ENCODE measurements at places on chromosomes 1 and 21.

- no peak for DNase-seq
Observed at GRCh38 chr21:15003463-15004135, 61.2 kb downstream of the NRIP1 start.

- no peak for DNase-seq
Observed at GRCh38 chr21:46100426-46100825, 2.5 kb downstream of the COL6A2 start.

DNA sequence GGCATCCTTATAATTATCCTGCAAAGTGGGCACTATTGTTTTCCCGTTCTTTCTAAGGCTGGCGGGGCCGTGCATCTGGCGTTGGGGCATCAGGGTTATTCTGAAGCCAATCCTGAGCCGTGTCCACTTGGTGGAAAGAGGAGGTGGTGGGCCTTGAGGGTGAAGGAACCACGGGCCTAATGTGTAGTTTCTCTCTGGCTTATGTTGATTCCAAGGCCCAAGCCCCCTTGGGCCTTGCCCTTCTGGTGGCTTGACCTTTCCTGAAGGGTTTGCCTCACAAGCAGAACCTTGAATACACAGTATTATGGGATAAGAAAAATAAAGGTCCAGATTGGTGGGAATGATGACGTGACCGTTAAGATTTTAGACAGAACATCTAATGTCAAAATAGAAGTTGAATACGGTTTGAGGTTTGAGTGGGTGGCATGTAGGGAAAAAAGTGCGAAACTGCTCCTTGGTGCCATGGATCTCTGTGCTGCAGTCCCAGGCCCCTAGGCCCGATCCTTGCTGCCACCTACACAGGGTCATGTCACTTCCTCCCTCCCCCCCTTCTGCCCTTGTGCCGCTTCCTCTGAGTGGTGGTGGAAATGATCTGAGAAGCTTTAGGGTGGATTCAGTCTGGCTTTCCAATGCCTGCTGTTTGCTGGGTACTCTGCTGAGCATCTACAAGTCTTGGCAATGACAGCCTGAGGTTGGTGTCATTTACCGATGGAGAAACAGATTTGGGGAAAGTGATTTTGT is 90.5 kb downstream of the PRDM2 start:
- DNase-seq: no peak

DNA sequence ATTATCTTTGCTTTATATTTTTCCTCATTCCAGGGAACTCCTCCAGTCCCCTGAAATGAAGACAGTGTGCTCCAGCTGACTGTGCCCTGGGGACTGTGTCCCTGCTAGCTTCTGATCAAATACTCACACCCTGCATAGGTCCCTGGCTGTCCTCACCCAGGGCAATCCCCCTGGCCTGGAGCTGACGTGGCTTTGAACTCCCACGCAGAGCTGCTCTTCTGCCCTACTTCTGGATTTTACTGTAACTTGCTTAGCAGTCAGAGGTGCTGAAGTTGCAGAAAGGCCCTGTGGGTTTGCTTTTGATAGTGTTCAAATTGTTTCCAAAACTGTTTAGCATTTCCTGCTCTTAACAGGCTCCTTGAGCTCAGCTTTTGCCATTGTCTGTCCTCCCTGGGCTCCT is 186.5 kb downstream of the FASLG start:
- DNase-seq: no peak

DNA sequence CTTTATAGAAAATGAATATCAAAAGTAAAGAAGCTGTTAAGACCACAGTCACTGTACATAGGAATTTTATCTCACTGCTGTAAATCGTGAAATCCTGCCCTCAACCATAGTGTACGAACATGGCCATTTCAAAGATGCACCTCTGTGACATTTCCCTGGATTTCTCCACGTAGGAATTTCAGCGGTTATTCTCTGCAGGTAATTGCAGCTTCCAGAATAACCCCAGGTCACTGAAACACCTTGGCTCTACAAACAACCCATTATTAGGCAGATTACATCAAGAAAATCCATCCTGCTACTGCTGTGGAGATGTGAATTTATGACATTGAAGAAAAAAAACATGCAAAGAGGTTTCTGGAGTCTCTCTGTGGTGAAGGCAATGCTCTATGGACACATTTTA is 196.2 kb upstream of the USP25 start:
- DNase-seq: no peak
